ENCODE measurements at places on chromosomes 2 and 18.

GRCh38 chr2:240644859-240645301 lies 19.6 kb downstream of the GPR35 start:
- DNase-seq, result no peak

GRCh38 chr2:191478799-191479679 lies 198.9 kb upstream of the NABP1 start:
- DNase-seq, result peak; percentile 80

GRCh38 chr2:221034973-221035372 lies 537.1 kb downstream of the EPHA4 start:
- DNase-seq, result no peak

- DNase-seq, result peak; percentile 99
Measured at GRCh38 chr2:111698743-111699554, 185.0 kb downstream of the ANAPC1 start.

DNA sequence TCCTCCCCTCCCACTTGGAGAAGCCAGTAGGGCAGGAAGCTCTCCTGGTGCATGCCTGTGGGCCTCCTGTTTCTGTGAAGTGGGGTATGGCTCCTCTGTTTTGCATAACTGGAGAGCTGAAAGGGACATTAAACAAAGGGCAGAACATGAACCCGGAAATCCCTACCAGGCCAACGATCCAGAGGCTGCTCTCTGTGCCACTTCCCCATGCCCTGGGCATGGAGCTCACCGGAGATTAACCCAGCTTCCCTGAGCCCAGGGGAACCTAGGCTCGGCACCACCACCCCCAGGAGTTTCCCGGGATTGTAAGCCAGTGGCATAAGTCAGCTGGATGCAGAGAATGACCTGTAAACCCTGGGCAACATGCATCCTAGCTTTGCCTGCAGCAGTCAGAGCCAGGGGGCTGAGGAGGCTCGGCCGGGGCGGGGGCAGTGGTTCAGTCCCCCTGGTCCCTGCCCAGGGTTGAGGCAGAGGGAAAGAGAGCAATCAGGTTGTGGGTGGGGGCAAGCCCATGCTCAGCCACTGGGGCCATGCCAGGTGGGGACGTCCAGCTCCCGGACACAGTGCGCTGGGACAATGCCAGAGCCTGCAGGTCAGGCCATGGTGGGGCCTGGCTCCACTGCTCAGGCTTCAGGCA lies 49.5 kb downstream of the TIMM21 start:
- no peak for DNase-seq

- peak; percentile 27 for DNase-seq
Measured at GRCh38 chr2:112137516-112138158, 548 bp upstream of the FBLN7 start.

- no peak for DNase-seq
Measured at GRCh38 chr2:19282305-19282704, 76.1 kb downstream of the OSR1 start.

GRCh38 chr2:218400167-218400929 lies 680 bp downstream of the CTDSP1 start:
- DNase-seq, result peak; percentile 37

DNA sequence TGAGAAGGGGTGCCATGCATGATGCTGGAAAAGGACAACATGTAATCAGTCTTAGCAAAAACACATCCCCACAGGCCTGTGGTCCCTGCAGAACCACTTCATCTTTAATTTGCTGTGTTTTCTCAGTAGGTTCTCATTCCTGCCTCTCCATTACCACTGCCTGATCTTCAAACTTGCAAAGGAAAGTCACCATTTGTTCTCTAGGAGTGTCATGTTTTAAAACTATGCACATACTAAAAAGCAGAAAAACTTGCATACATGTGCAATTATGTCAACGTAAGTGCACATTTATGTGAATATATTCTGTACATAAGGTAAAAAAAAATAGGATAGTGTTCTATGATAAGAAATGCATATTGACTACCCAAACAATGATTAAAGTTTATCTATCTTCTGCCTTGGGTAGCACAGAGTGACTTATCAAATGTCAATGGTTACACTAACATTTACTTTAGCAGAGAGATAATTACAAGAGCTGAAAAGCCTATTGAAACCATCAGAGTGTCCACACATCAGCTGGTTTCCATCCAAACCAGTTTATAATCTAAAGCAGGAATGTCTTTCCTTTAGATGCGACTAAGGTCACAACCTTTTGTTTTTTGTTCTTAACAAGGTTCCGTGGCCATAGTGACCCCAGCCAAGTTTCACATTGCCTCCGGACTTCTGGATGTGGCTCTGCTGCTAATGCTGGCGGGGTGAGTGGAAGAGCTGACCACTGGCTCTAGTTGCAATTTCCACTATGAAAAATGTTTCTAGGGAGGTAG lies 58.7 kb upstream of the RMDN2 start:
- DNase-seq, result no peak

DNA sequence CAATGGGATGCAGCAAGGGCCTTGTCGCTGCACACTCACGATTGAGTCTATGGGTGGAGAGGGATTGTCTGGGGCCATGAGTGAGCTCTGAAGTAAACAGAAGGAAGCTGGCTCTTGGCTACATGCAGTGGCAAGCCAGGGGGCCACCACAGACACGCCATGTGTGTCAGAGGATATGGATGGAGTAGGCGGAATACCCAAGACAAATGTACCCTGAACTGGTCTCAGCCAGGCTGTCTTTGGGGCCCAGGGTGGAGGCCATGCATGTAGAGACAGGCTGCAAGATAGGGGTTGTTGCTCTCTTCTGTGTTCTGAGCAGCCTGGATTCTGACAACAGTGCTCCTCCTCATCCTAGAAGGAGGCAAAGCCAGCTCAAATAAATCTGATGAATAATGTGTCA lies 24.0 kb upstream of the ITGA6 start:
- DNase-seq, result no peak

DNA sequence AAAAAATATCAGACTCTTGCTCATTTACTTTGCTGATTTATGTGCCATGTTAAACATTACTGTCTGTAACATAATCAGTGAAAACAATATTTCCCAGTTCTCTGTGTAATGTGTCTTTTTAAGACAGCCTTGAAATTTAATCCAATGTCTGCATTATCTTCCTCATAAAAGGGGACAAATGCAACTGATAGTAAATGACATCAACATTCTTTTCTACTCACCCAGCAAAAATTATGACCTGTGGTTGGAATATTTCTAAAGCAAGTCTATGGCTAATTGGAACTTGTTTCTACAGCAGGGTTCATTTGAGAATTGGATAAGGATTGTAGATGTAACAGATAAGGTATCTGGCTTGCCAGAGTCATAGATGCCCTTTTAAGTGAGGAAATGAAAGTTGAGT lies 34.8 kb downstream of the C1D start:
- DNase-seq, result peak; percentile 7

- DNase-seq, result no peak
Measured at GRCh38 chr2:120536141-120536540, 190.2 kb downstream of the INHBB start.

- peak; percentile 41 for DNase-seq
Measured at GRCh38 chr2:168416555-168416954, 39.5 kb upstream of the CERS6 start.

DNA sequence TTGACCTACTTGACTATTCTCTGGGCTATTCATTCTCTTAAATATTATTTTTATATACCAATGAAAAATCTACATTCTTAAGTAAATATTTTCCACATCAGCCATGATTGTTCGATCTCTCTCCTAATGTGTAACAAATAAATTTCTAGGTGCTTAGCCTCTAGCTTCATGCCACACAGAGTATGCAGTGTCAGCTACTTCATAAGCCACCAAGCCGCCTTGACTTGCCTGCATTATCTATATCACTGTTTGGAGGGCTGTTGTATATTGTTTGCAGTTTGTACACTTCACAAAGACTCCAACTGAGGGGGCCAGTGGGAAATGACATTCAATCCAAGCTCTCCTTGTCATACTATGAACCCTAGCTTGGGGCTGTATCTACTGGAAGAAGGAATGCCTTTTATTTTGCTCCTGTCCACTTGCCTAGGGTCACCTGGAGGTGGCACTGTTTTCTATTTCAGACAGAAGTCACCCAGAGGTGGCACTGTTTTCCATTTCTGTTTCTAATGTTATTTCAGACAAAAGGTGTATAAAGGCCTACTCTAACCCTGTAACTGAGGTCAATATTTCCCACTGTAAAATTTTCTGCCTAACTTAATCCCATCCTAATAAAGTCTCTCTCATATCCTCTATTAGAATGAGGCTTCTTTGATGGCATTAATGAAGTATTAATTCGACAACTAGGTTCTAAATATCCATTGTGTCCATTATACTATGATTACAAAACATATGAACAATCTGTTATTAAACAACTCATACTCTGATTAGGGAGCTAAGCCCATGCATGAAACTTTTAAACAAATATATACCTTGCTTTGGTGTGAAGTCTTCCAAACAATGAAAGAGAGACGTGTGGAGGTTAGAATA lies 36.4 kb downstream of the COL5A2 start:
- DNase-seq, result peak; percentile 55

DNA sequence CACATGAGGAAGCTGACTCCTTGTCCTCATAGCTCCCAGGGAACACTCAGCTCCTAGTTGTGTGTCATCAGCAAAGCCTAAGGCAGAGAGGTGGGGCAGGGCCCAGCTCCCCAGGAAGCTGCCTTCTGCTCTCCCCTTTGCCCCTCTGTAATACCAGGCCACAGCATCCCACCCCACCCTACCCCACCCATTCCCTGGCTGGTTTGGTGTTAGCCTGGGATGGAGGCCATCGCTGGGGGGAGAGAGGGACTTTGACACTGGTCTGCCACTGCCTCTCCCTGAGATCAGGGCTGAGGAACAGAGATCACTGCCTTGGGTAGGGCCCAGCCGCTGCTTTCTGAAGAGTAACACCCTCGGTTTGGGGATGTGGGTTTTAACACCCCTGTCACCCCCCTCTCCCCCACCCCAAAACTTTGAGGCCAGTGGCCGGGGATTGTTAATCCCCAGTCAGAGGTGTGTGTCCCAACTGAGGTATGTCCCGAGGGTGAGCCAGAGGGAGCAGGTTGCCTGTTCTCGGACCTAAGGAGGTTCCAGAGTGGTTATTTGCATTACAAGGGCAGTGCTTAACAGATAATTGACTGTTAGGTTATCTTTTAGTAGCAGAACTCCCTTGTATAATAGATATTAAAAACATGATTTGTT lies 41.4 kb downstream of the TET3 start:
- DNase-seq, result peak; percentile 37

DNA sequence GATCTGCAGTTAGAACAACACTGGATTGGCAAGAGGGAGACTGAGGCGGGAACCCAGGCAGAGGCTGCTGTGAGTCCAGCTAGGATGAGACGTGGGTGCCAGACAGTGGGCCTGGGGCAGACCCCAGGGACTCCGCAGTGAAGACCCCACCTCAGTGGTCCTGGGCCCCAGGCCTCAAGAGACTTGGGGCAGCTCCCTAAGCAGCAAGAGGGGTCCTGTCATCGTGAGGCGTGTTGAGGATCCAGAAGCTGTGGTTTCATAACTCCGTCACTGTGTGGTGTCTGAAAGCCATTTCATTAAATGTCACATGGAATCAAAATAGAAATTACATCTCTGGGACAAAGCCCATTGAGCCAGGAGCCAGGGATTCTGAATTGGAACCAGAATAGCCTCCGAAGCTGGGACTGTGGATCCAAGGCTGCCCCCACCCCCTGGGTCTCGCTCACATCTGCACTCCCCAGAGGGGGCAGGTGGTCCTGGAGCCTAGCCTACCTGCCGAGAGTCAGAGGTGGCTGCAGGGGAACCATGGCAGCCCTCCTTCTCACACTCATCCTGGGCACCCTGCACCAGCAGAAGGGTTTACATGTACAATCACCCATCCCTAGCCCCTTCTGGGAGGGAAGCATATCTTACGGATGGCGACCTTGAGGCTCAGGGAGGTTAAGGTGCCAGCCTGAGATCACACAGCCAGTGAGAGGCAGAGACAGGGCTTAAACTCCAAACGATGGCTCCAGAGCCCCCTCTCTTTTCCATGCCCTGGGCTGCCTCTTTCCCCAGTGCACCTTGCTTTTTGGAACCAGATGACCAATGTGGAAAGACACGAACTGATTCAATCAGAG lies 23.2 kb downstream of the RRM2 start:
- no peak for DNase-seq

- DNase-seq, result peak; percentile 78
Measured at GRCh38 chr2:9095690-9096089, 92.2 kb upstream of the MBOAT2 start.

DNA sequence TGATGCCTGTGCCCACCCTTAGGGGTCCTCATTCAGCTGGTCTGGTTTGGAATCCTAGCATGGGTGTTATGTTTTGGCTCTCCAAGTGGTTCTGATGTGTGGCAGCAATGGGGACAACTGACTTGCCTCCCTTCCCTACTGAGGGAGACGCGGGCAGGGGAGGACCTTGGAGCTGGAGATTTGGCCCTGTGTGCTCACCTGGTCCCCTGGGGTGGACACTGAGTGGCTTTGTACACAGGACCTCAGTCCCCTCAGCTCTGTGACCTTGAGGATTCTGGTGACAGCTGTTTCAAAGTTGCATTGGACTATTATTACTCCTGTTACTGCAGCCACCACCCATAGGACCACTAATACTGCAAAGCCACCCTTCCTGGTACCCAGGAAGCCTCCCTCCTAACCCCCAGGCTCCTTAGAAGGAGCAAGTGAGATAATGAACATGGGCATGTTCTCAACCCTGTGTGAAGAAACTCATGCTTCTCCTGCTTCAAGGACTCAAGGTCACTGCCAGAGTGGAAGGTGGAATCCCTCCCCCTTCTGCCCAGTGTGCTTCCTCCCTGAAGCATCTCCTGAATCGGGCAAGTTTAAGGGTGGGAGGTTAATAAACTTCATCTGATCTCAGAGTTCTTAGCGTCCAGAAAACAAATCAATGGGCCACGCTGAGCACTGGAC lies 26.5 kb downstream of the TMEM182 start:
- no peak for DNase-seq

DNA sequence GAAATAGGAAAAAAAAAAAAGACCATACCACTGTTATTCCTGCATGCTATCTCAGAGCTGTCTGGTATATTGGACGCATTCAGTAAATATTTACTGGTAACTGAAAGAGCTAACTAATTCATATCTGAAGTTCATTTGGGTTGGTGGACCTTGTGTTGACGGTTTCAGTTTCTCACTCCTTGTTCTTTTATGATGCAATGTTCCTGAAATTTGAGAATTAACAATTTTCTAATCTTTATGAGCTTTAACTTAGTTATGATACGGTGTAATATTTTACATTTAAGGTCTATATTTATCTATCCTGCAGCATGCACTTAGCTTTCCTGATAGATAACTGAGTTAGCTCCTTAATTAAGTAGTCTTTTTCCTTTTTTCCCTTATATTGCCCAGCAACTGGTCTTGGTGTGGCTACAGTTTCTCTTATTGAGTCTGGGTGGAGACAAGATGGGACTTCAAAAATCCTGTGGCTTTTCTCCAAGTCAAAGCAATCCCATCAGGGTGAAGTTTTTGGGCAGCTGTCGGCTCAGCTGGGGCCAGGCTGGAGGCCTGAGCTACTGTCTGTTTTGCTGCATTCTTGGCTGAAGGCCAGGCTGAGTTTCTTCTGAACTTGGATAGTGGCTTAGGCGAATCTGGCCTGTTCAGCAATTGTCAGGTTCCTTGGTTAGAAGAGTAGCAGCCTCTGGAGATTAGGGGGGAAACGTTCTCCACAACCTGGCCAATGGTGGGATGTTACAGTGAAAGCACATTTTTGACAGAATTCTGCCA lies 78.4 kb upstream of the MEX3C start:
- peak; percentile 15 for DNase-seq

Measured in iris pigment epithelial cell (primary cell).